Myometrial cell (primary cell): ENCODE measurements at places on chromosomes 5 and 9. TPM values are rescaled to one million over a fixed set of nuclear protein-coding genes. Genes with fewer than 3 reads are reported as not detected.

SPATA31D4 gene
- total RNA-seq, result not detected in 2 replicates

GRAMD2B gene
- 22.5 and 37.9 TPM in 2 replicates for total RNA-seq

BARHL1 gene
- total RNA-seq, result not detected in 2 replicates

TMEM250 gene
- 42.5 and 60.5 TPM in 2 replicates for total RNA-seq

MSX2 gene
- total RNA-seq, result 0.53 TPM in 1 of 2 replicates, not detected in the other
